ENCODE measurements at places on chromosomes 11 and 22.

GRCh38 chr11:7672276-7672959, 882 bp downstream of the CYB5R2 start:
- DNase-seq: no peak

- no peak for DNase-seq
Measured at GRCh38 chr22:30040499-30041260, 39.6 kb upstream of the HORMAD2 start.

DNA sequence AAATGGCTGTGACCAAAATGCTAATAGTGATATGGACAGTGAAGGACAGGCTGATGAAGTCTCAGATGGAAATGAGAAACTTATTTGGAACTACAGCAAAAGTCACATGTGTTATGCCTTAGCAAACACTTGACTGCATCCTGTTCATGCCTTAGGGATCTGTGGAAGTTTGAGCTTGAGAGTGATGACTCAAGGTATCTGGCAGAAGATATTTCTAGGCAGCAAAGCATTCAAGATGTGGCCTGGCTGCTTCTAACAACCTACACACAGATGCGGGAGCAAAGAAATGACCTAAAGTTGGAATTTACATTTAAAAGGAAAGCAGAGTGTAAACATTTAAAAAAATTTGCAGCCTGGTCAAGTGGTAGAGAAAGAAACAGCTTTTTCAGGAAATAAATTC, 28.1 kb upstream of the CD81 start:
- DNase-seq: peak; percentile 35

- DNase-seq: no peak
Measured at GRCh38 chr11:130192845-130193267, 33.3 kb downstream of the ST14 start.

GRCh38 chr11:32080361-32080980, 10.4 kb upstream of the RCN1 start:
- no peak for DNase-seq

GRCh38 chr22:22884010-22884887, 3.4 kb upstream of the IGLL5 start:
- peak; percentile 74 for DNase-seq

GRCh38 chr11:128810784-128811514, 56.1 kb downstream of the KCNJ1 start:
- no peak for DNase-seq

- no peak for DNase-seq
Measured at GRCh38 chr22:39664485-39665200, 94.1 kb downstream of the CACNA1I start.

- DNase-seq: peak; percentile 81
Measured at GRCh38 chr22:41021613-41022454, 70.6 kb upstream of the EP300 start.

- DNase-seq: no peak
Measured at GRCh38 chr22:42275176-42275575, 4.7 kb upstream of the TCF20 start.

DNA sequence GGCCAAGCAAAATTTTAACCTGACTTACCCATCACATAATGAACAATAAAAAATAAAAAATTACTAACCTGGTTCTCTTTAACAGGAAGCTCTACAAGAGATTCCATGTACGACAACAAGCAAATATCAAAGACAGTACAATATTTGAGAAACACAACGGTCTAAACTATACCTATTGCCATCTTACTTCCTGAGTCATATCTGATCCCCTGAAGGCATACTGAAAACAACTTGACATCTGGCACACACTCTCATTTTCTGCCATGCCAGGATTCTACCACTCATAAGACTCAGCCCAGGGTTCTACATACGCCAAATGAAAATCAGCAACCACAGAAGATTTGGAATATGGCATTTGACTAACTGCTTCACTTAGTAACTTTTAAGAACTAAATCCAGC, 13.8 kb downstream of the DENND5A start:
- DNase-seq: no peak

GRCh38 chr11:38461751-38462150, 1863.7 kb upstream of the RAG2 start:
- DNase-seq: no peak

- no peak for DNase-seq
Measured at GRCh38 chr11:394858-395655, 1.0 kb downstream of the PKP3 start.

GRCh38 chr11:11958403-11959231, 49.8 kb downstream of the DKK3 start:
- DNase-seq: no peak

GRCh38 chr22:44088976-44089570, 65.0 kb downstream of the PARVB start:
- DNase-seq: peak; percentile 88

DNA sequence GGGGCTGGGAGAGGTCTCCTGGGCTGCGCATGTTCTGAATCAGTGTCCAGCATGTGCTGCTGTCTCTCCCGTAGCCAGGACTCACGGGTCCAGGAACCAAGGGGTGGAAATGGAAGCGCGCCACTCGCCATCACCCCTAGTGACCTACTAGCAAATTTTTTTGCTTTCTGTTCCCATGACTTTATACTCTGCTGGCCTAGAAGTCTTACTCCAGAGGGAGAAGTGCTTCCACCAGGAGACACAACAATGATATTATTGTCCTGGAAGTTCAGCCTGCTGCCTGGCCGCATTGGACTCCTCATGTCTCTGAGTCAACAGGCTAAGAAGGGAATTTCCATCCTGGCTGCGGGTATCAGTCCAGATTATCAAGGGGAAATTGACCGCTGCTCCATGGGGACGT, 729.7 kb downstream of the BRD1 start:
- DNase-seq: no peak

DNA sequence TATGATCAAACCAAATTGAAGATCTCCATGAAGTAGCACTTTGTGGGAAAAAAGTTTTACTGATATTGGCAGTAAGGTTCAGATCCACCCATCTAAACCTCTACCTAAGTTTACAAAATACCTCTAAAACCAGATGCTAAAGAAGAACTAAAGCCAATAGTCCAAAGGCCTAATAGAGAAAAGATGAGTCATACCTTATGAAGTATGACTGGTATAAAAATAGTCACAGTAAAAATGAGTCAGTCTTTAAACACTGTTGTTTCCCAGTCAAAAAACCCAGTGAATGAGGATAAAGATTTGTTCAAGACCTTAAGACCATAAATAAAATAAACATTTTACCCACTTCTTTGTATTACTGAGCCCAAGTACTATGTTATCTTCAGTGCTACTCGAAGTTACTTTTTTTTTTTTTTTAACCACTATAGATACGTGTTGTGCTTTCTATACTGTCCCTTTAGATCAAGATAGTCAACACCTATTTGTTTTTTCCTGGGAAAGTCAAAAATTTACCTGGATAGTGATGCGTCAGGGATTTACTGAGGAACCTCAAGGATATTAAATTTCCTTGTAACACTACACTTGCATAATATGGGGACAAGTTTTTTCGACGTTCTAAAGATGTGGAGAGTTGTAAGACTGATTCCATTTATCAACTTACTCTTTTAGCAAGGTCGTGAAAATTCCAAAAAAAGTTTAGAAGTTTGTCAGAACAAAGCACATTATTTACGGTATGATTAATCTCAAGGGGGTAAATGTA, 87.3 kb downstream of the CCDC73 start:
- peak; percentile 85 for DNase-seq

GRCh38 chr11:18368221-18368620, 26.1 kb upstream of the LDHA start:
- peak; percentile 89 for DNase-seq

DNA sequence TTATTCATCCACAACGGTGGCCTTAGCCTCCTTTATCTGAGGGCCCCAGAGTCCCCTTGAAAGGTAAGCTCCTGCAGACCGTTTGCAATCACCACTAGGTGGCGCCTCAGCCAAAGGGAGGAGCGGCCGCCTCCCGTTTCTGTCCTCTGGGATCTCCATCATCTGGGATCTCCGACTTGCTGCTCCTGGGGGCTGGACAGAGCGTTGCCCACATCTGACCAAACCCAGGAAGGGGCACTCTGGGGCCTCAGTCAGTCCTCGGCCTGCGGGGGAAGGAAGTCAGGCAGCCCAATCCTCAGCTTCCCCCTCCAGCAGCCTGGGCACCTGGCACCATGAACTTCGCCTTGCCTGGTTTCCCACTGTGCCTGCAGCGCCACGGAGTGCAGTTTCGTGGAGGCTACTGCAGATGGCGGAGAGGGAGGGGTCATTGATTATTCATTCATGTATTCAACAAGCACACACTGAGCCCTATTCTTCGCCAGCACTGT, 23.5 kb downstream of the TP53I11 start:
- peak; percentile 83 for DNase-seq

DNA sequence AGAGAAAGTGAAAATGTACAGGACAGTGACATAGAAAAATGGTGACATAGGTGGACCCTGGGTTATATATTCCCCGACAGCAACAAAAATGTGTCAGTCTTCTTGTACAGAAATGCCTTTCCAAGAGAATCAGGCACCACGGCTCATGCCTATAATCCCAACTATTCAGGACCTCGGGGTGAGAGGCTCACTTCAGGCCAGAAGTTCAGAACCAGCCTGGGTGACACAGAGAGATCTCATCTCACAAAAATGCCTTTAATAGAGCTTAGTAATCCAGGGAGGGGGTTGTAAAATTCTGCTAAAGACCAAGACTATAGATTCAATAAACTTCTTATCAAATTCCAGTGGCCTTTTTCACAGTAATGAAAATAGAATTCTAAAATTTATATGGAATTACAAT, 10.7 kb downstream of the ZNF195 start:
- no peak for DNase-seq

- DNase-seq: peak; percentile 79
Measured at GRCh38 chr22:41352058-41352457, 29.7 kb upstream of the TEF start.

DNA sequence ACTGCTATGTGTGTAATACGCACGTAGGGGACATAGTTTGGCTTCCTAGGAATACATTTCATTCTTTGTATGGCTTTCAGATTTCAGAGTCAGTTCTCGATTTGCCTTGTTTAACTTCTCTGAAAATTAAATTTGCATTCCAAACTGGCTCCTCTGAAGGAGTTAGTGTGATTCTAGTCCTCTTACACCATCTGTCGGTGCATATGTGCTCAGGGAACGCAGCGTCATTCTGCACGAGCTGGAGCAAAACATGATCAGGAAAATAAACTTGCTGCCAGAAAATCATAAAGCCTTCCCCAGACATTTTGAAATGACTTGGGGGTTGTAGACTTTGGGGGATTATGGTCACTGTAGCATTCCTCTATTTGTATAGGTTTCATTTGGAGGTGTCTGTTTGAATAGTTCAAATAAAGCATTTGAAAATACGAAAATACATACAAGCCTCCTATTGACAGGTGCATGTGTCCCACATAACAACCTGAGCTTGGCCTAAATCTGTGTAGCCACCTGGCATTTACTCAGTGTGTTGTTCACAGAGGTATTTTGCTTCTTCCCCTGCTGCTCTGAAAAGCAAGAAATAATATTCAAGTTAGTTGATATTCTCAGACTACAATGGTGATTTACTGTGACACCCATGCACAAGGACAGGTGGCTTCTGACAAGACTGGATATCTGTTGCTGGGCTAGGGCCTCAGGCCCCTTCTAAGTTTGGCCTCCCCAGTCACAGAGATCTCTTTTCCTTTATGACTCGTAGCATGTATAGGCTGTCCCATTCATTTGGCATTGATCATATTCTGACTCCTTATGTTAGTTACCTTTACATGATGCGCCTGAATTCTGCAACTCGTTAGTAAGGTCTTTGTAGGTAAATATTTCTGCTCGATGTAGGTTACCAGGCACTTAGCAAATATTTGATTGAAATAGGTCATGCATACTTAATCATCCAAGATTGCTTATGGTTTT, 81.6 kb upstream of the SORL1-AS1 start:
- DNase-seq: peak; percentile 75

GRCh38 chr11:20604295-20604803, 4.9 kb downstream of the SLC6A5 start:
- DNase-seq: no peak

DNA sequence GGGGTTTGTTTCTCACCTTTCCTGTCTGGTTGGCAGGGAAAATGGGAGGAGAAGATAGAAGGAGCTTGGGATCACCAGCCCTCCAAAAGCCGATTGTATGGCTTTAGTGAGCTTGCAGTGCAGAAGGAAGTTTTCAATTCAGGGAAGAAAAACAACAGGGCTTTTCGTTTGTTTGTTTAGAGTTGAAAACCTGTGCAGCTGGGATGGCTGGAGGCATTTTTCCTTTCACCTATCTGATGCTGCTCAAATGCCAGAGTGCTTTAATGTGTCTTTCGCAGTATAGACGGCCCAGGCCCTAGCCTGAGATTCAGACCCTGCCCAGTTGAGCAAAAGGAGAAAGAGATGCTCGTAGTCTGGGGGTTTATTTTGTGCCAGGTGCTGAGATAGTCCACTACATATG, 87.9 kb downstream of the INSC start:
- no peak for DNase-seq

- DNase-seq: no peak
Measured at GRCh38 chr22:23523713-23524112, 56.4 kb downstream of the IGLL1 start.

GRCh38 chr22:39091126-39092081, 5.6 kb upstream of the APOBEC3H start:
- DNase-seq: no peak

GRCh38 chr11:34075178-34075820, 23.8 kb downstream of the CAPRIN1 start:
- DNase-seq: peak; percentile 84

DNA sequence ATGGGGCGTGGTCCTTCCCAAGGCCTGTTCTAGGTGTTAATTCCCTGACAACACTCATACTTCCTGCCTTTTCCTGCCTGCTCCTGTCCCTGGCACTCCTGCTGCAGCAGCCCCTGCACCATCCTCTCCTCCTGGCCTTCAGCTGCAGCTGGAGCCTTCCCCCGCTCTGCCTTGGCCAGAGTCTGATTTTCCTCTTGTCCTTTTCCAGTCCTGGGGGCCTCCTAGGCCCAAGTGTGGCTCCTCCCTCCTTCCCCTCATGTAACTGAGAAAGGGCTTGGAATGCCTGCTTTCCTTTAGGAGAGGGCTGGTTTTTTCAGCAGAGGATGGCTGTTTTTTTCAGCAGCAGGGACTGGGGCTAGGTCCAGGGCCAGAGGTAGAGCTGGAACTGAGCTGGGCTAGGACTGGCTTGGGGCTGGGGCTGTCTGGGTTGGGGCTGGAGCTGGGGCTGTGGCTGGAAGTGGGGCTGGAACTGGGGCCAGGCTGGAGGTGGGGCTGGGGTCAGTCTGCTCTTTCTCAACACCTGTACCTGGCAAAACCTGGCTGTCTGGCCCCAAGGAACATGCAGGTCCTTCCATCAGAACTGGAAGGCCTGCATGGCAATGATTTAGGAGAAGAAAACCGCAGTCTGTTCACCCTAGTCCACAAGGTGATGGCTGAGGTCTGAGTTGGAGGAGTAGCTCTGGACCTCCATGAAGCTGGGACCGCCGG, 23.6 kb downstream of the ZC3H7B start:
- no peak for DNase-seq

GRCh38 chr11:2793701-2794045, 91.9 kb downstream of the CDKN1C start:
- DNase-seq: no peak

GRCh38 chr11:57637626-57638004, 12.1 kb downstream of the YPEL4 start:
- DNase-seq: peak; percentile 30

Data from GM23248 (cell line).